ENCODE measurements at places on chromosomes 12 and 14. TPM values are rescaled to one million over a fixed set of nuclear protein-coding genes. Genes with fewer than 3 reads are reported as not detected.

The CCDC177 gene
- total RNA-seq = not detected

The TMX1 gene
- 17.9 TPM for total RNA-seq

GRCh38 chr12:123655420-123655819 is 15.5 kb upstream of the TCTN2 start:
- H3K27ac ChIP-seq = no peak overlapping the region
- no peaks in the 10 kb centered on the region for H3K27me3 ChIP-seq
- no peaks in the 10 kb centered on the region for H3K36me3 ChIP-seq
- no peak for DNase-seq
- H3K4me3 ChIP-seq = no peak overlapping the region

GRCh38 chr12:116639765-116640164 is 80.6 kb downstream of the MAP1LC3B2 start:
- no peaks in the 10 kb centered on the region for H3K36me3 ChIP-seq
- peaks cover 52% of the 10 kb centered on the region for H3K4me1 ChIP-seq
- no peak for DNase-seq
- H3K27ac ChIP-seq = peak overlapping the region; percentile 57
- no peaks in the 10 kb centered on the region for H3K27me3 ChIP-seq

DNA sequence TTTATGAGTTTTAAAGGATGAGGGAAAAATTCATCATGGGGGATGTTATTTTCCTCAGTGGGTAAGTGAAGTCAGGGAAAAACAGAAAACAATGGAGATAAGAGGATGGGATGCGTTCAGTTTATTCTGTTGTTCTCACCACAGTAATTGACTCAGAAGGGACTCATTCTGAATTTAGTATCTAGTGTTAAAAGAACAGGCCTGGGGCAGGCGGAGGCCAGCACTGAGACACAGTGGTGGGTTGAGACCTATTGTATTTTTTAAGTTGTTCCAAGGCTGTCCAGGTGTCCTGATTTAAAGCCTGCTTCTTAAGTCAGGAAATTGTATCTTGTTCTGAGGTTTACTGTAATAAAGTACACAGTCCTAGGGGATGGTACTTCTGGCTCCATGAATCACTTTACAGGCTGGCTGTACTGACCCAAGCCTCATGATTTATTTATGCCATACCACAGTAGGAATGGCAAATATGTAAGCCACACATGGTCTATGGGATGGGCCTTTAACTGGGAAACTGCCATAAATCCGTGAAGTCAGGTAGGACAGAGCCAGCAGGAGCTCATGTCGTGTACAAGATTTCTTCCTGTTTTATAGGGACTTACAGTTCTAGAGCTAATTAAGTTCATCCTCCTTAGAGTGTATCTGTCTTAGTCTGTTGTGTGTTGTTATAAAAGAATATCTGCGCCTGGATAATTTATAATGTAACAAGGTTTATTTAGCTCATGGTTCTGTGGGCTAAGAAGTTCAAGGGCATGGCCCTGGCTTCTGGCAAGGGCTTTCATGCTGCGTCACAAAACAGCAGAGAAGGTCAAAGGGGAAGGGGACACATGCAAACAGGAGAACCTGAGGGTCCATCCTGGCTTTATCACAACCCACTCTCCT is 244.1 kb downstream of the FBXL14 start:
- peaks cover 6% of the 10 kb centered on the region for H3K4me1 ChIP-seq
- no peaks in the 10 kb centered on the region for H3K36me3 ChIP-seq
- no peaks in the 10 kb centered on the region for H3K27me3 ChIP-seq
- DNase-seq = no peak
- H3K27ac ChIP-seq = no peak overlapping the region

GRCh38 chr14:105879503-105879866 is 353.1 kb downstream of the TMEM121 start:
- no peaks in the 10 kb centered on the region for H3K36me3 ChIP-seq
- H3K27ac ChIP-seq = no peak overlapping the region
- H3K4me3 ChIP-seq = no peak overlapping the region
